ENCODE measurements at places on chromosomes 6 and 20. TPM values are rescaled to one million over a fixed set of nuclear protein-coding genes. Genes with fewer than 3 reads are reported as not detected.

- no peak for DNase-seq
Measured at GRCh38 chr20:43725666-43726065, 1.1 kb downstream of the GTSF1L start.

GRCh38 chr20:13775867-13776266, 8.9 kb downstream of the ESF1 start:
- no peak for DNase-seq

- no peak for DNase-seq
Measured at GRCh38 chr20:37201827-37202162, 22.4 kb upstream of the MROH8 start.

DNA sequence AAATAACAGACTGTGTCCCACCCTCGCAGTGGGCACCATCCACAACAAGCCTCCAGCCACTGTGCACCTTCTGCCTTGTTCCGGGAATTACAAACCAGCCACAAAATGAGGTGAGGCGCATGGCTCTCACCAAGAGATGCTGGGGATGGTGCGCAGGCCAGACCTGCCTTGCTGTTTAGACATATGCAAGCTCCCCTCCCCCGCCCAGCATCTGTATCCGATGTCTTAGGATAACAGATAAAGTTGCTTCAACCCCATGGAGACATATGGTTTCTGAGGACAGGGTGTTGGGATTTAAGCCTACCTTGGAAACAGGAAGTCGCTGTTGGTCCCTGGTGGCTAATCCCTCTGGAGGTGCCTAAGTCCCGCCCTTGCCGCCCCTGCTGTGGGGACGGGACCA, 50.4 kb upstream of the MPC1 start:
- DNase-seq: no peak

DNA sequence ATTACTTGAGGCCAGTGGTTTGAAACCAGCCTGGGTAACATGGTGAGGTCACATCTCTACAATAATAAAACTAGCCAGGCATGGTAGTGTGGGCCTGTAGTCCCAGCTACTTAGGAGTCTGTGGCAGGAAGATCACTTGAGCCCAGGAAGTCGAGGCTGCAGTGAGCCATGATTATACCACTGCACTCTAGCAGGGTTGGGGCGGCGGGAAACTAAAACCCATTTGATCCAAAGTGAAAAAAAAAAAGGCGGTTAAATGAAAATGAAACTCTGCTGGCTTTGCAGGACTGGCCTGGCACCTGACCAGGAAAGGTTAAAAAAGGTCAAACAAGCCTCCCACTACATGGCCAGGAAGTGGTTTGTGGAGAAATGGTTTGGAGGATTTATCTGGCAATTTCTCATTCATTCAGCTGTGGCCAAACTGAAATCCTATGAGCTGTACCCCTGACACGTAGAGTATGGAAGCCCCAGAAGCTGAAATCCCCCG, 36.6 kb downstream of the MTRES1 start:
- DNase-seq: peak; percentile 92

GRCh38 chr20:15235471-15236198, 898.2 kb upstream of the FLRT3 start:
- DNase-seq: no peak

- DNase-seq: no peak
Measured at GRCh38 chr6:44291841-44292240, 21.3 kb downstream of the AARS2 start.

- DNase-seq: peak; percentile 34
Measured at GRCh38 chr20:41334036-41334435, 6.6 kb upstream of the LPIN3 start.

DNA sequence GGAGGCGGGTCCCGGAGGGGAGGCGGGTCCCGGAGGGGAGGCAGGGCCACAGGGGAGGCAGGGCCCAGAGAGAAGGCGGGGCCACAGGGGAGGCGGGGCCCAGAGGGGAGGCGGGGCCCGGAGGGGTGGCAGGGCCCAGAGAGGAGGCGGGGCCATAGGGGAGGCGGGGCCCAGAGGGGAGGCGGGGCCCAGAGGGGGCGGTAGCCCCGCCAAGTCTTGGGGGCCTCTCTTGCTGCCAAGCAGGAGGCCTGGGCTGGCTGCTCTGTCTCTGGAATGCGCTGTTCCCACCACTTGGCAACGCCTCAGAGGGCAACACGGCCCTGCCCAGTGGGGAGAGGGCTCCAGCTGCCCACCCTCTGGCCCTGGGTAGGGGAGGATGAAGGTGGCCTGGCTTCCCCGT, 80.5 kb downstream of the YTHDF1 start:
- DNase-seq: no peak

- no peak for DNase-seq
Measured at GRCh38 chr6:119076173-119076572, 2.3 kb downstream of the FAM184A start.

GRCh38 chr6:14094721-14095120, 22.9 kb upstream of the CD83 start:
- DNase-seq: no peak

- DNase-seq: no peak
Measured at GRCh38 chr6:90938122-90938521, 351.2 kb upstream of the MAP3K7 start.

- no peak for DNase-seq
Measured at GRCh38 chr20:6123649-6124014, 802 bp upstream of the FERMT1 start.

DNA sequence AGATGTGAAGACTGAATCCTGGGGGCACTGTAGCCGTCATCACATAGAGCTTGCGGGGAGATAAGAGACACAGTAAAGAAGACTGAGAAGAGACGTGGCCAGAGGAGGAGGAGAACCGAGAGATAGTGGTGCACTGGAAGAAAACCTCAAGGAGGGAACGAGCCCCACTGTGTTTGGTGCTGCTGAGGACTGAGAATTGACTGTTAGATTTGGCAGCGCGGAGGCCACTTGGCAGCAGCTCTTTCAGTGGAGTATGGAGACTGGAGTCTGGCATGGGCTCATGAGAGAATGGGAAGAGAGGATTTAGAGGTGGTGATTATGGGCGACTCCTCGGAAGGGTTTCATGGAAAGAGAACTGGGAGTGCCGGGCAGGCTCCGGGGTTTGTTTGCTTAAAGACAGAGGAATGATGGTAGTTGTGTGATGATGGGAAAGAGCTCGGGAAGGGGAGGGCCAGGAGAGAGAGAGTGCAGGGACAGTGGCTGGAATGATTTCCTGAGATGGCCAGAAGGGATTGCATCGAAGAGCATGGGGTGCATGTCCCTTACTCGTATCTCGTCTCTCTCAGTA, 18.0 kb downstream of the CDYL start:
- DNase-seq: peak; percentile 79

GRCh38 chr6:135233686-135234491, 52.8 kb downstream of the MYB start:
- no peak for DNase-seq

DNA sequence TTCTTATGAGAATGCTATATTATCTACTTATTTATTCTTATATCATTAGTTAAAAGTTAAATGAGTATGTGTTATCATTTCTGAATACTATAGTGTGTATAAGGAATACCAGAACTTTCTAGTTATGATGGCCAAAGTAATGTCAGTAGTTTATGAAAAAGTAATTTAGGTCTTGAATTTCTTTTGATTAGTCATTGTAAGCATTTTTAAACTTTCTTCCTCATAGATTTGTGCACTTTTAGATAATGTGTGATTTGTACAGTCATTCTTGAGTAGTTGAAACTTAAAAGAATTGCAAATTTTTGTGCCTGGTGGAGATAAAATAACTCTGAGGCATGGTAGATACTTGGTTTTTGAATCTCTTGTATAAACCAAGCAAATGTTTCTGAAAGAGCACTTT, 311.3 kb downstream of the CDKAL1 start:
- DNase-seq: no peak

DNA sequence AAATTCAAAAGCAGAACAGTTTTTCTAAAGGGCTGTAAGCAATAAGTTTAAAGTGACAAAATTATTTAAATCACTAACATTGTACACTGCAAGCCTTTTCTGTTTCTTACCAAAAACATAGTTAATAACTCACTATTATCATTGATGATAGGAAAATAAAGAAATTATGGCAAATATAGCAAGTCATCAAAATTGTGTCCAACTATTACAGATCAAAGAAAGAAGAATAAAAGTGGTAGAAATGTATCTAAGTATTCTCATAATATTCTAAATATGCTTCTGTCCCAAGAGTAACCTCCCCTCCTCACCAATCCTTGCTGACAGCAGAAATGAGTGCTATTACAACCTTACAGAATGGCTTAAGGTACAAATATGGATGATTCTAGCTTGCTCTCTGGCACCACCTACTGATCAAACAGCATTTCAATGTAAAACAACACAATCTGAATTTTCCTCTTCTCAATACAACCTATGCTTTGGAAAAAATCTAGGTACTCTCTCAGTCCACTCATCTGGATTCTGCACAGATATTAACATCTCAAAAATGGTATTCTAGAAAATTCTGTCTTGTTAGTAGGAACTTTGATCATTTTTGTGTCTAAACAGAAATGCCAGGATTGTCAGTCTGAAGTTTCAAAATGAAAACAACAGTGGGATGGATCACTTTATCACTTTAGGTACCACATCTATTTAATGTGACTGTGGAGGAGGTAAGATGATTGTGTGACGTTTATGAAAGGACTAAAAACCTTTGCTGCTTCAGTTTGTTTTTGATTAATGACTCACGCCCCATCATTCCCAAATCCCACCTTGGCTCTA, 40.9 kb downstream of the ZFP64 start:
- DNase-seq: peak; percentile 85

DNA sequence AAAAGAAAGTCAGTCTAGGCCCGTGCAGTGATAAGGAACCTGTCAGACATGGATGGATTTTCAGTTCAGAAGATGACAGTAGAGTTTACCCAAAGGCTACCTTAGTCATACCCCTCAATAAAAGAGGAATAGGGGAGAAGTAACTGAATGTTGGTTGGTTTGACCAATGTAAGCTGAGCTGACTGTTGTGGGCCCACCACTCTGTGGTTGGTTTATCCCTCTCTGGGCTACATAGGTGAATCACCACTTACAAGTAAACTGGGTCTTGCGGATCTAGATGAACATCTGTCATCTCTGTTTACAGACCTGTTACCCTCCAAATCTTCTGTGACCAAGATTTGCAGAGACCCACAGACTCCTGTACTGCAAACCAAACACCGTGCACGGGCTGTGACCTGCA, 37.2 kb upstream of the MYLK2 start:
- no peak for DNase-seq

- no peak for DNase-seq
Measured at GRCh38 chr6:4656106-4656505, 120.1 kb upstream of the CDYL start.

DNA sequence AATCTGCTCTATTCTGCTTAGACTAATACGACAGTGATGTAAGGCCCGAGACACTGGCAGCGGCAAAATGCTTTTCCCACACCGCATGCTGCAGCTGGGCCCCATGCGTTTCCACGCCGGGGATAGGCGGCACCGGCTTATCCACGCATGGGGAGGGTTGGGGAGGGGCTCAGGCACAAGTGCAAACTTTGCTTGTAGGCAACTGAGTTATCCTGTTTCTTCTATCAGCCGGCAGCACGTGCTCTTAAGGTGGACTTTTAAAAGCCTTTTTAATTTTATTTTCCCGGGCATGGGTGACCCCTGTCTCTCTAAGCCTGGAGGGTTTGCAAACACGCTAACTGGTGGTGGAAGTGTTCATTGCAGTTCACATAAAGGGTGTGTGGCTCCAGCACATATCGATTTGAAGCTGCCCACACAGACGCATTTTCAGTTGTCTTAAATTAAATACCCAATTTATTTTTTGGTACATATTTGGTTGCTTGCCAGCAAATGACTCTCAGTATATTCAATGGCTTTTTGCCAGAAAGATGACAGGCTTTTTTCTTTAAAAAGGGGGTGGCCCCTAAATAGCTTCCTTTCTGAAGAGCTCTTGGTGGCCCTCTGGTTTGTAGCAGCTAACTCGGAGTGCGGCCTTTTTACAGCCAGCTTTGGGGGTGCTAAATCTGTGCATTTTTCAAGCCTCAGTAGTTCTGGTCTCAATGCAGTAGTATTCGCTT, 561.8 kb upstream of the AGPAT4 start:
- no peak for DNase-seq

GRCh38 chr20:1427457-1428054, 34.7 kb upstream of the FKBP1A start:
- DNase-seq: no peak

DNA sequence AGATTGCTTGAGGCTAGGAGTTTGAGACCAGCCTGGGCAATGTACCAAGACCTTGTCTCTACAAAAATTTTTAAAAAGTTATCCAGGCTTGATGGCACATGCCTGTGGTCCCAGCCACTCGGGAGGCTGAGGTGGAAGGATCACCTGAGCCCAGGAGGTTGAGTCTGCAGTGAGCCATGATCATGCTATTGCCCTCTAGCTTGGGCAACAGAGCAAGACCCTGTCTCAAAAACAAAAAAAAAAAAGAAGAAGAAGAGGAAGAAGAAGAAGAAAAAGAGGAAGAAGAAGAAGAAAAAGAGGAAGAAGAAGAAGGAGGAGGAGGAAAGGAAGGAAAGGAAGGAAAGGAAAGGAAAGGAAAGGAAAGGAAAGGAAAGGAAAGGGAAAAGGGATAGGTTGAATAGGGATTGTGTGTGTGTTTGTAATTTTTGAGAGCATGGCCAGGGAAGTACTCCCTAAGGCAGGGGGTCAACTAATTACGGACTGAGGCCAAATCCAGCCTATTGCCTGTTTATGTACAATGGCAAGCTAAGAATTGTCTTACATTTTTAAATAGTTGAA, 43.0 kb upstream of the ZNF217 start:
- no peak for DNase-seq

- DNase-seq: no peak
Measured at GRCh38 chr6:20661721-20662120, 127.5 kb downstream of the CDKAL1 start.

DNA sequence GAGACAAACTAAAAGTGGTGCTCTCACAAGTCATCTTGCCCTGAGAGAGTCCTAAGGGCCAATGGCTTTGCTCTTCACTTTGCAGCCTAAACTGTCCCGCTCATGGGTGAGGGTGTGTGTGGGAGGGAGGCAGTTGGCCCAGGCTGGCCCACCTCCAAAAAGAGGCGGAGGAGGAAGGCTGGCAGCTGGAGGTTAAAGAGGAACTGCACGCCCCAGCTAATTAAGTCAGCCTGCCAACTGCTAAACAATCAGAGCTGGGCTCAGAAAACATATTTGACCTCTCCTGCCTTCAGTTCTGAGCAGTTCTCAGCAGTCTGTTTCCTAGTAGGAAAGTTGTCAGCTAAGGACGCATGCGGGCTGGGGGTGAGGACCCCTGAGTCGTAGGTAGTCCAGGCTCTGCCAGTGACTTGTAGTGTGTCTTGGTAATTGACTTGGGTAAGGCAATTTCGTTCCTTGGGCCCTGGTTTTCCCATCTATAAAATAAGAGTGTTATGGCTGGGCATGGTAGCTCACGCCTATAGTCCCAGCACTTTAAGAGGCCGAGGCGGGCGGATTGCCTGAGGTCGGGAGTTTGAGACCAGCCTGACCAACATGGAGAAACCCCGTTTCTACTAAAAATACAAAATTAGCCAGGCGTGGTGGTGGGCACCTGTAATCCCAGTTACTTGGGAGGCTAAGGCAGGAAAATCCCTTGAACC, 17.0 kb downstream of the GSS start:
- DNase-seq: no peak

- no peak for DNase-seq
Measured at GRCh38 chr20:1035466-1035865, 33.4 kb upstream of the RSPO4 start.

Gene BPIFB4
- not detected for total RNA-seq

Gene RAET1E
- total RNA-seq: 0.36 TPM

Gene ADGRF1
- total RNA-seq: not detected

Gene SCUBE3
- total RNA-seq: 62.5 TPM

Gene VIP
- total RNA-seq: not detected

Gene IRF4
- under 0.01 TPM for total RNA-seq

Gene HDGFL1
- total RNA-seq: not detected

Gene STX11
- total RNA-seq: 0.36 TPM

Gene FAM217A
- total RNA-seq: not detected

Gene BHLHE23
- total RNA-seq: not detected

Gene TBX18
- 64.1 TPM for total RNA-seq

Gene SOBP
- 12.1 TPM for total RNA-seq

Gene LGSN
- not detected for total RNA-seq

Gene PPP1R14C
- 3.6 TPM for total RNA-seq

All from osteoblast (primary cell).